ENCODE measurements at places on chromosomes 13 and 19. TPM values are rescaled to one million over a fixed set of nuclear protein-coding genes. Genes with fewer than 3 reads are reported as not detected.

DNA sequence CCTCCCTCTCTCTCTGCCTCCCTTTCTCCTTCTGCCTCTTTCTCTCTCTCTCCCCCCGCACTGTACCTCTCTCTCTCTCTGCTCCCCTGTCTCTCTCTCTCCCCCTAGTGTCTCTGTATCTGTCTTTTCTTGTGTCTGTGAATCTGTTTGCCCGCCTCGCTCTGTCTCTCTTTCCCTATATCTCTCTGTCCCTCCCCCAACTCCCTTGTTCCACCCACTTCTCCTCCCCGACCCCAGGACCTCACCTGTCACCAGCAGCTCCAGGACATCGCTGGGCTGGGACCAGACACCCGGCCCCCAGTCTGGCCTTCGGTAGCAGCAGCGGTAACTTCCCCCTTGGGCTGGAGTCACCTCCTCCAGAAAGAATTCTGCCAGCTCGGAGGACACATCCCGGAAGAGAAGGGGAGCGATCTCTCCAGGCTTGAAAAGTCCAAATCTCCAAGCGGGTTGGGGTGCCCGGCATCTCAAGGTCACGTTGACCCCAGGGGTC, 3.9 kb downstream of the OSCAR start:
- DNase-seq: peak; percentile 89
- peaks cover 3% of the 10 kb centered on the region for H3K4me1 ChIP-seq
- H3K36me3 ChIP-seq: no peaks in the 10 kb centered on the region
- peak overlapping the region; percentile 70 for H3K4me3 ChIP-seq
- H3K27me3 ChIP-seq: no peaks in the 10 kb centered on the region

DNA sequence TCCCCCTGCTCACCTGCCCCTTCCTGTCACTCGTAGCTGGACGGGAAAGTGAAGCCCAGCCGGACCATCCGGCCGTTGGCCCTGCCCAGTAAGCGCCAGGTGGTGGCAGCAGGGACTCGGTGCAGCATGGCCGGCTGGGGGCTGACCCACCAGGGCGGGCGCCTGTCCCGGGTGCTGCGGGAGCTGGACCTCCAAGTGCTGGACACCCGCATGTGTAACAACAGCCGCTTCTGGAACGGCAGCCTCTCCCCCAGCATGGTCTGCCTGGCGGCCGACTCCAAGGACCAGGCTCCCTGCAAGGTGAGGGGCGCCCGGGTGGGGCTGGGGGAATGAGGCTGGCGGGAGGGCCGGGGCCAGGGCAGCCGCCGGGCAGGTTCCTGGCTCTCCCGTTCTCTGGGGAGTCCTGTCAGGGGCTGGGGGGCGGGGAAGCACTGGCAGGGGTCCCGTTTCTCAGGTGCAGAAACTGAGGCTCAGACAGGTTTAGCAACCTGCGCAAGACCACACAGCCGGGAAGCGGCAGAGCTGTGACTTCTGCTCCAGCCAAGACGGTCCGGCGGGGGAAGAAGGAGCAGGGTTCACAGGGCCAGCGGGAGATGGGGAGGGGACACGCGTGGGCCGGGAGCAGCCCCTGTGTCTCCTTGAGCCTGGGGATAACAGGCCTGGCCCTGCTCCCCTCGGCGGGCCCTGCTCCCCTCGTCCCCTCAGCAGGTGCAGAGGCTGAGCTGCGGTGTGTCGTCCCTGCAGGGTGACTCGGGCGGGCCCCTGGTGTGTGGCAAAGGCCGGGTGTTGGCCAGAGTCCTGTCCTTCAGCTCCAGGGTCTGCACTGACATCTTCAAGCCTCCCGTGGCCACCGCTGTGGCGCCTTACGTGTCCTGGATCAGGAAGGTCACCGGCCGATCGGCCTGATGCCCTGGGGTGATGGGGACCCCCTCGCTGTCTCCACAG, 5.3 kb downstream of the GZMM start:
- H3K27ac ChIP-seq: no peak overlapping the region
- no peaks in the 10 kb centered on the region for H3K36me3 ChIP-seq
- no peak overlapping the region for H3K4me3 ChIP-seq
- no peaks in the 10 kb centered on the region for H3K27me3 ChIP-seq

- H3K36me3 ChIP-seq: no peaks in the 10 kb centered on the region
- DNase-seq: no peak
- H3K4me3 ChIP-seq: no peak overlapping the region
These were observed 25.5 kb downstream of the OR7A5 start for GRCh38 chr19:14809272-14810057.

- H3K4me3 ChIP-seq: no peak overlapping the region
- no peak overlapping the region for H3K27ac ChIP-seq
- no peaks in the 10 kb centered on the region for H3K27me3 ChIP-seq
- DNase-seq: no peak
These were observed 185.7 kb downstream of the VWA8 start for GRCh38 chr13:41775251-41775650.

DNA sequence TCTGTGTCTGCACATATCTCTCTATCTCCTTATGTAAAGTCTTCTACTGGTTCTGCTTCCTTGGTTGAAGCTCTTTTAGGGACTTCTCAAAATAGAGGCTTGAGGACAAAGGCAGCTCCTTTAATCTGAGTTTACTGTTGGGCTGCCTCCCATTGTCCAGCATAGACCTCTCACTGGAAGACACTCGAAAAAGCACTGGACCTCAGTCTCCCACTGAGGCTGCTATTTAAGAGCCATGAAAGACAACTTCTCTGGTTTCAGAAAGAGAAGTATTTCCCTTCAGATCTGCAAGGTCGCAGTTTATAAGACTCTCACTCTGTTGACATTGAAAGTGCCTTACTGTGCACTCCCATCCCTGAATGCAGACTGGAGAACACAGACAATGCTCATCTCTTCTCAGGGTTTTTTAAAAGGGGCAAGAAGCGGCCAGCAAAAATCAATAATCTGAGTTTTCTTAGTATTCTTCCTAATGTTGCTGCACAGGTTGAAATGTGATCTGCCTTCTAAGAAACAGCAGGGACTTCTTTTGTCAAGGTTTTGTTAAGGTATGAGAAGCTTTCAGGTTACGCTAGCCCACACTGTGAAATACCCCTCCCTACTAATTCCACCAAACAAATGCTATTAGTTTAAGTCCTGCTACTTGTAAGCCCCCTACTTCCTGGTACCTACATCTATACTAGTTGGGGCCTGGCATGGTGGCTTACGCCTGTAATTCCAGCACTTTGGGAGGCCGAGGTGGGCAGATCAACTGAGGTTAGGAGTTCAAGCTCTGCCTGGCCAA, 450.0 kb upstream of the SLC10A2 start:
- H3K27me3 ChIP-seq: no peaks in the 10 kb centered on the region
- no peaks in the 10 kb centered on the region for H3K36me3 ChIP-seq
- no peak overlapping the region for H3K4me3 ChIP-seq
- no peak overlapping the region for H3K27ac ChIP-seq
- no peak for DNase-seq

Gene SETDB2
- total RNA-seq: 18.6 TPM

GRCh38 chr13:102584434-102584833, 12.4 kb upstream of the TPP2 start:
- peaks cover 15% of the 10 kb centered on the region for H3K27me3 ChIP-seq

Gene NXNL1
- not detected for total RNA-seq

DNA sequence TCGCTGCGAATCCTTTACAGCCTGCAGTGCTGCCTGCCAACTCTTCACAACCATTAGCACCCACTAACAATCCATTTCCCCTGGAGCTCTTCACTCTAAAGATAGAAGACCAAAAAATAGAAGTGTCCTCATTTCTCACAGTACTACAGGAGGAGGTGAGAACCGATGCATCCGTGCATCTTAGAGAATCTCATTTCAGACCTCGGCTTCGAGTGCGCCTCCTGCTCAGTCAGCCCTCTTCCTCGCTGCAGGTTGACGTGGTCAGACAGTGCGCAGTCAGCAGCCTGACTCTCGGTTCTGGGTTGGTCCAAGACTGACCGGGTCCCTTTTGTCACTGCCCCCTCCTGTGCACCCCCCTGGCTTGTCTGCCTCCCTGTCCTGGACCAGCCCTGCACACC, 85.3 kb downstream of the RAB20 start:
- no peak overlapping the region for H3K27ac ChIP-seq
- DNase-seq: no peak
- no peak overlapping the region for H3K4me3 ChIP-seq
- H3K27me3 ChIP-seq: no peaks in the 10 kb centered on the region

DNA sequence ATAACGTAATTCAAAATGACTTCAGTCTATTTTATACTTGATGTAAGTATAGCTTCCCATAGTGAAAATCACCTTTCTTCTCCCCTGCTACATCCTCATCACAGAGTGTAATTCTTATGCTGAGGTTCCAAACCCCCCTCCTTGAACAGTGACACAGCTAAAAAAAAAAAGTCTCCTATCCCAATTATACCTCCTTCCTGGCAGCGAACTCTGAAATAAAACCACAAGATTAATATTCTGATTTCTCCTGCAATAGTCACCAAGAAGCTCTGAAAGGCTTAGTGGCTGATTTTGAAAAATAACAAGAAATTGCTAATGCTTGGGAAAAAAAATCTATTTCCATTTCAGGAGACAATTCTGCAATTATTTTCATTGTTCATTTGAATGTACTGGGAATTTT, 36.3 kb downstream of the EFNB2 start:
- H3K27ac ChIP-seq: no peak overlapping the region
- H3K36me3 ChIP-seq: peaks cover 8% of the 10 kb centered on the region
- H3K4me3 ChIP-seq: no peak overlapping the region
- no peaks in the 10 kb centered on the region for H3K27me3 ChIP-seq

- no peaks in the 10 kb centered on the region for H3K4me1 ChIP-seq
- no peaks in the 10 kb centered on the region for H3K27me3 ChIP-seq
- no peak for DNase-seq
- H3K27ac ChIP-seq: no peak overlapping the region
- H3K4me3 ChIP-seq: no peak overlapping the region
These were observed 788.9 kb downstream of the UQCRFS1 start for GRCh38 chr19:28424077-28424476.

DNA sequence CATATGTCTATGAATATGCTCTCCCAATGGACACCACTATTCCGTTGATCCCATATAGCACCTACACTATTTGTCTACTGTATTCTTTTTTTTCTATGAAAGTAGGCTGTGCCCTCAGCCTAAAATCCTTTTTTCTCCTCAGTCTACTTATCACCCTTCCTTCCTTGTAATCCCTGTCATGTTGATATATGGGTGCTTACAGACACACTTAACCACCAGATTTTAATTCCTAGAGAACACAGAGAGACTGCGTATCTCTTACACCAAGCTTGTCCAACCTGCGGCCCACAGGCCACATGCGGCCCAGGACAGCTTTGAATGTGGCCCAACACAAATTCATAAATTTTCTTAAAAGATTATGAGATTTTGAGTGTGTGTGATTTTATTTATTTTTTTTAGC, 101.1 kb downstream of the ZAR1L start:
- no peaks in the 10 kb centered on the region for H3K36me3 ChIP-seq
- no peak overlapping the region for H3K27ac ChIP-seq
- H3K4me3 ChIP-seq: no peak overlapping the region
- peaks cover 28% of the 10 kb centered on the region for H3K4me1 ChIP-seq
- no peak for DNase-seq

DNA sequence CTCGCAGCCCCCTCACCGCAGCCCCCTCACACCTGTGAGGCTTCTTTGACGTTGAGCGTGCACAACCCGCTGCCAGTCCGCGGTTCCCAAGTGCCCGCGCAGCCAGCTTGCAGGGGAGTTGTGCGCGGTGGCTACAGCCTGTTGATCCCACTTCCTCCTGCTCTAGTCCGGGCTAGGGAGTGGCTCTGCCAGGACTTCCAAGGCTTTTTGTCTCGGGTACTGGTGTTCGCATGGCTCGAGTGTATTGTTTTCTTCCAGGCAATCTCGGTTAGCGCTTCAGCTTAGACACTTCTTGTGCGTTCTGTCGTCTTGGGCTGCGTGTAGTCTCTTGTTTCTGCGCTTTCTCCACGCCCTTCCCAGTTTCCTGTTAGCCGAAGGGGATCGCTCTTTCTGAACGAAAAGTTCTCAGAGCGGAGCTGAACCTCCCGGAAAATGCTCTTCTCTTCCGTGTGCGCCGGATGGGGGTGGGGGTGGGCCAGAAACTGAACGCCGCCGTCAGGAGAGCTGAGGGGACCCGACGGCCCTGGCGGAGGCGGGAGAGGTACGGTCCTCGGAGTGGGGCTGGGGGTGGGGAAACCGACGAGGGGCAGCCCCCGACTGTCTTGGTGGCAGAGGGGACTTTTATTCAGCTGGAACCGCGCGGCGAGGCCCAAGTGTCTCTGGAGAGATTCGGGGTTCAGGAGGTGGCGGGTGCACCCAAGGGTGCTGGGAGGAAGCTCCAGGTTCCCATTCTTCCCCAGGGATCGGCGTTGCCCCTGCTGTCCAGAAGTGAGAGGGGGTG, 697 bp upstream of the DGKH start:
- peak overlapping the region; percentile 76 for H3K27ac ChIP-seq
- peaks cover 6% of the 10 kb centered on the region for H3K4me1 ChIP-seq
- peak; percentile 95 for DNase-seq
- H3K27me3 ChIP-seq: no peaks in the 10 kb centered on the region
- no peaks in the 10 kb centered on the region for H3K36me3 ChIP-seq
- H3K4me3 ChIP-seq: peak overlapping the region; percentile 88

GRCh38 chr19:44596428-44597130, 16.8 kb upstream of the IGSF23 start:
- no peaks in the 10 kb centered on the region for H3K4me1 ChIP-seq
- no peaks in the 10 kb centered on the region for H3K27me3 ChIP-seq
- no peak for DNase-seq
- no peak overlapping the region for H3K27ac ChIP-seq
- no peak overlapping the region for H3K4me3 ChIP-seq

- no peaks in the 10 kb centered on the region for H3K27me3 ChIP-seq
- no peak for DNase-seq
- no peaks in the 10 kb centered on the region for H3K4me1 ChIP-seq
- H3K27ac ChIP-seq: no peak overlapping the region
- no peaks in the 10 kb centered on the region for H3K36me3 ChIP-seq
These were observed 803.1 kb downstream of the UQCRFS1 start for GRCh38 chr19:28409859-28410258.

- H3K4me3 ChIP-seq: no peak overlapping the region
- H3K36me3 ChIP-seq: no peaks in the 10 kb centered on the region
- DNase-seq: no peak
These were observed 286.5 kb downstream of the FOXO1 start for GRCh38 chr13:40379794-40380578.

Gene SIRT6
- 8.3 TPM for total RNA-seq

GRCh38 chr13:109131698-109132257, 502.4 kb downstream of the MYO16 start:
- H3K27me3 ChIP-seq: no peaks in the 10 kb centered on the region
- H3K4me1 ChIP-seq: no peaks in the 10 kb centered on the region
- no peak overlapping the region for H3K27ac ChIP-seq
- H3K36me3 ChIP-seq: no peaks in the 10 kb centered on the region
- H3K4me3 ChIP-seq: no peak overlapping the region

DNA sequence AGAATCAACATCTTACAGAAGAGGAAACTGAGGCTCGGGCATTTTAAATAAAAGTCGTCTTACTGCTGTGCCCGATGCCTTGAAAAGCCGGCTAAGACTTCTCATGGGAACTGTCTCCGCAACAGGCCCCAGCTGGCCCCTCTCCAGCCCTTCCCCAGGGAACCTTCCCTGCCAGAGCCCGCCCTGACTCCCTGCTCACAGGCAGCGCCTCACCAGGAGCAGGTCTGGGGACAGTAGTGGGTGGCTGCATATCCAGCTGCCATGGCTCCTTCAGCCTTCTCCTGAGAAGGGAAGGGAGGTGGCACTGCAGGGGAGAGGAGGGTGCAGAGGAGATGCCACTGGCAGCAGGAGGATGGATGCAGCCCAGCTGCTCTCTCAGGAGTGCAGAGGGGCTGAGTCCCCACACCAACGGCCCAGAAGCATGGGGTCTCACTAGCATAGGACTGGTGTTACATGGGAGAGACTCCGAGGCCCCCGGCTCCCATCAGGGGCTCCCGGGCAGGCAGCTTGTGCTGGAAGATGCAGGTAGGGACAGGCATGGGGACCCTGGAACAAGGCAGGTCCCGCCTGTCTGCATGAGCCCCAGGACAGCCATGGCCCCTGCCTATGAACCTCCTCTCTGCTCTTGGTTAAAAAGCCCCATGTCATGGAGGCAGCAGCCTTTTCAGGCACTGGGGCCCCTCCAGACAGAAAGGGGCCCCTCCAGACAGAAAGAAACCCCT, 216.4 kb upstream of the SGCG start:
- no peak overlapping the region for H3K27ac ChIP-seq
- H3K4me3 ChIP-seq: no peak overlapping the region
- no peaks in the 10 kb centered on the region for H3K4me1 ChIP-seq
- no peaks in the 10 kb centered on the region for H3K27me3 ChIP-seq

All from osteoblast (primary cell).